ENCODE measurements at places on chromosomes 7 and 10.

- DNase-seq = no peak
Observed at GRCh38 chr7:121020249-121020988, 31.9 kb downstream of the CPED1 start.

- no peak for DNase-seq
Observed at GRCh38 chr7:41005374-41005901, 697.5 kb downstream of the INHBA start.

- DNase-seq = no peak
Observed at GRCh38 chr7:32248522-32248921, 178.3 kb upstream of the PDE1C start.

DNA sequence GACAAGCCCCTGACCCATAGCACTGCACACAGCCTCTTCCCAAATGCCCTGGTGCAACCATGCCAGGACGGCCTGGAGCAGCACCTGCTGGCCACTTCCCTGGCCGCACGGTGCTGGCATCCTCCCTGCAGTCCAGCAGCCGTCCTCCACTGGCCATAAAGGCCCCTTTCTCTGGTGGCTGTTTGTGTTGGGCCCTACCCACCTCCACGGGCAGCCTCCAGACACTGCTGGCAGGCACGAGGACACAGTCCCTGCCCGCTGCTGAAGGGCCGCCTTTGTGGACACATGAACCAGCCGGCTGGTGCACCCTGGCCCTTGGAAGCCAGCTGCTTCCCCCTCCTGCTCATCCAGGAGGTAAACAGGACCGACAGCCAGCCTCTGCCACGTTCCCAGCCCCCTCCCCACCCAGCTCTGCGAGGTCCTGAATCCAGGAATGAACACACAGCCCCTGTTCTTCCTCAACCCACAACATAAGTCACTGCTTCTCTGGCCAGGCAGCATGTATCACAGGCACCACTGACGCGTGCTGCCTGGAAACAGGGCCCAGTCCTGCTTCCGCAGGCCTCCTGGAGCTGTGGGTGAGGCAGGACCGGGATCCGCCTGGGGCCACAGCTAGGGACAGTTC, 43.8 kb downstream of the SPOCK2 start:
- no peak for DNase-seq

All from type B pancreatic cell (in vitro differentiated cells).